A549 treated with dexamethasone at 1 μM for 4 hours (cell line): ENCODE measurements at places on chromosomes 5 and 9. TPM values are rescaled to one million over a fixed set of nuclear protein-coding genes. Genes with fewer than 3 reads are reported as not detected.

Gene SLC6A3
- total RNA-seq: 0.74 to 1.5 TPM (median 1.2 TPM) in 5 replicates

Gene GKAP1
- total RNA-seq: 4.0 to 5.4 TPM (median 4.4 TPM) in 5 replicates

Gene COL5A1
- 30.4 to 60.1 TPM (median 46.0 TPM) in 5 replicates for total RNA-seq

Gene RNF130
- 35.9 to 44.9 TPM (median 42.7 TPM) in 5 replicates for total RNA-seq

Gene NMUR2
- 0.05 to 0.22 TPM (median 0.11 TPM) in 3 of 5 replicates, not detected in the others for total RNA-seq

Gene CBY3
- not detected in 5 replicates for total RNA-seq

Gene CLIC3
- total RNA-seq: 3.3 to 6.7 TPM (median 5.0 TPM) in 5 replicates

Gene PDE8B
- 1.8 to 3.0 TPM (median 2.0 TPM) in 5 replicates for total RNA-seq

Gene CDC20B
- 0.06 to 0.09 TPM (median 0.08 TPM) in 5 replicates for total RNA-seq

Gene LPAR1
- total RNA-seq: 18.5 to 24.7 TPM (median 23.6 TPM) in 5 replicates

Gene RANBP3L
- total RNA-seq: not detected in 5 replicates

Gene NUTM2F
- not detected in 5 replicates for total RNA-seq

Gene PAEP
- 0.14 to 0.45 TPM (median 0.36 TPM) in 5 replicates for total RNA-seq

Gene TERT
- 1.5 to 2.9 TPM (median 2.5 TPM) in 5 replicates for total RNA-seq

Gene ATOX1
- total RNA-seq: 171 to 226 TPM (median 188 TPM) in 5 replicates

Gene ASPN
- not detected in 5 replicates for total RNA-seq

Gene SOHLH1
- 0.06 to 0.11 TPM in 2 of 5 replicates, not detected in the others for total RNA-seq

Gene GRIN3A
- not detected in 5 replicates for total RNA-seq

Gene AMACR
- 14.1 to 17.0 TPM (median 15.1 TPM) in 5 replicates for total RNA-seq

Gene ZNF454
- total RNA-seq: not detected in 5 replicates

Gene LHX3
- total RNA-seq: 0.05 to 0.13 TPM (median 0.11 TPM) in 5 replicates

Gene CATSPER3
- total RNA-seq: 0.21 to 0.49 TPM (median 0.37 TPM) in 5 replicates

Gene SNX18
- 4.3 to 8.2 TPM (median 7.3 TPM) in 5 replicates for total RNA-seq

Gene GPR150
- total RNA-seq: 0.06 to 0.20 TPM (median 0.13 TPM) in 5 replicates

Gene C5orf46
- not detected in 5 replicates for total RNA-seq

Gene GDA
- 0.69 to 1.4 TPM (median 1.0 TPM) in 5 replicates for total RNA-seq

Gene STC2
- 33.1 to 44.7 TPM (median 36.9 TPM) in 5 replicates for total RNA-seq

Gene ZNF658
- 1.7 to 2.2 TPM (median 1.9 TPM) in 5 replicates for total RNA-seq

Gene GMCL2
- total RNA-seq: not detected in 5 replicates

Gene PRDM9
- total RNA-seq: not detected in 5 replicates

Gene CCL28
- total RNA-seq: 0.08 to 0.16 TPM (median 0.10 TPM) in 5 replicates

Gene RGMB
- total RNA-seq: 6.0 to 8.0 TPM (median 7.5 TPM) in 5 replicates

Gene FGF18
- total RNA-seq: 2.5 to 4.8 TPM (median 4.2 TPM) in 5 replicates

Gene ARAP3
- total RNA-seq: 2.6 to 4.9 TPM (median 4.5 TPM) in 5 replicates

Gene BTNL9
- total RNA-seq: 0.67 to 1.2 TPM (median 1.0 TPM) in 5 replicates

Gene BAAT
- 0.32 to 0.58 TPM (median 0.42 TPM) in 5 replicates for total RNA-seq

Gene TMOD1
- total RNA-seq: 1.6 to 2.0 TPM (median 1.7 TPM) in 5 replicates

Gene UGCG
- total RNA-seq: 24.7 to 30.8 TPM (median 28.0 TPM) in 5 replicates

Gene FAM221B
- total RNA-seq: not detected in 5 replicates

Gene PCA3
- not detected in 5 replicates for total RNA-seq

Gene GFPT2
- total RNA-seq: 44.3 to 64.8 TPM (median 59.4 TPM) in 5 replicates

Gene BRINP1
- 0.11 to 0.39 TPM (median 0.20 TPM) in 5 replicates for total RNA-seq

Gene RNF180
- 0.18 to 0.47 TPM (median 0.41 TPM) in 5 replicates for total RNA-seq

Gene LRRC19
- total RNA-seq: not detected in 5 replicates

Gene RORB
- not detected in 5 replicates for total RNA-seq

Gene EQTN
- 0.20 to 0.21 TPM in 2 of 5 replicates, not detected in the others for total RNA-seq

Gene GFI1B
- 0.05 to 0.17 TPM (median 0.06 TPM) in 5 replicates for total RNA-seq

Gene IFNK
- 0.13 TPM in 1 of 5 replicates, not detected in the others for total RNA-seq

Gene PDLIM4
- total RNA-seq: 0.59 to 1.5 TPM (median 1.0 TPM) in 5 replicates

Gene SLC46A2
- total RNA-seq: not detected in 5 replicates

Gene CORO2A
- 1.5 to 2.2 TPM (median 1.9 TPM) in 5 replicates for total RNA-seq

Gene PJA2
- total RNA-seq: 14.3 to 21.9 TPM (median 19.6 TPM) in 5 replicates

Gene PCDHB9
- 0.02 to 0.07 TPM in 2 of 5 replicates, not detected in the others for total RNA-seq

Gene FREM1
- not detected in 5 replicates for total RNA-seq

Gene CCDC183
- total RNA-seq: 0.11 to 0.43 TPM (median 0.27 TPM) in 5 replicates
